ENCODE measurements at places on chromosomes 5 and 9.

DNA sequence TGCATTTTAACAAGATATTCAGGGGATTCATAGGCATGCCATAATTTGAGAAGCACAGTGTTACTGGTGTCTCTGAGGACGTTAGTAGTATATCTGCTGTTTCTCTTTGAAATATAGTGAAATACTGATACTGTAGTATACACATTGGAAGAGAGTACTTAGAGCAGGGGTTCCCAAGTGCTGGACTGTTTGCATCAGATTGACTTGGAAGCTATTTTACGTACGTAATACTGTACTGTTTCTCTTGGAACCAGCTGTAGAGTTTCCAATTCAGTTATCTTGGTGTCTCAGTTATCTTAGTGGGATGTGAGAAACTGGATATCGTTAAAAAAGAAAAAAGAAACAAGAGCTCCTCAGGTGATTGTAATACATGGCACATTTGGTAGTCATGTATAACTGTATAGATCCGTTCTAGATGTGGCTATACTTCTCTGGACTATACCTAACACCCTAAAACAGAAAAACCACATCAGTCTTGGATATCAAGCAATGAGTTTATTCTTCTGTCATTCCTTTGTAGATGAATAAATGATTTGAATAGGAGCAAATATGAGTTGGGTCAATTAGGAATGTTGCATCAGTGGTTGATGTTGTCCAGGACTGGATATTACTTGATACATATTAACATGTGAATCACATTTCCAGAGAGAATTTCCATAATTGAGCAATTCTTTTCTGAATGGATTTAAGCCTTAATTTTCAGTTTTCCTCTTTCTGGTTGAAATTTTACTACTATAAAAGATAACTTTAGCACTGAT, 33.4 kb downstream of the PRRC1 start:
- no peak for DNase-seq

DNA sequence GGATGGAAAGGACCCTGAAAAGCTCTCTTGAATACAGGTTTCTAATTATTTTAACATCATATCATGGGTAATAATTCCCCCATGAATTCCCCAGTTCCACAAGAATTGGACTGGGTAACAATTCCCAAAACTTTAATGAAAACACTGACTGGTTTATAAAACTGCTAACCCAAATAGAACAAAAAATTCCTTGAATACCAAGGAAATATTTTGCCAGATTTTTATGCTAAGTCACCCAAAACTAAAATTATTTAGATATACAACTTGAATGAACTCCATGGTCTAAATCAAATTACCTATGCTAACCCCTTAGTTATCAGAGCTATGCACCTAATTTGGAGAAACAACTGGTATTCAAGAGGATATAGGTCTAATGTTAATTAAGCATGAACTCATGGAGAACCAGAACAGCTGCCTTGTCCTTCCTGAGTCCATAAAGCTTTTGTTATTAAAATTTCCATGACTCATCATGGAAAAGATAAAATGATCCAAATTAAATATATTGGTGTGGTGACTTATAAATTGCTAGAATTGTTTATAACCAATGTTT, 164.9 kb upstream of the TUT7 start:
- DNase-seq, result no peak

GRCh38 chr5:73909474-73909873, 283.5 kb downstream of the ARHGEF28 start:
- no peak for DNase-seq

DNA sequence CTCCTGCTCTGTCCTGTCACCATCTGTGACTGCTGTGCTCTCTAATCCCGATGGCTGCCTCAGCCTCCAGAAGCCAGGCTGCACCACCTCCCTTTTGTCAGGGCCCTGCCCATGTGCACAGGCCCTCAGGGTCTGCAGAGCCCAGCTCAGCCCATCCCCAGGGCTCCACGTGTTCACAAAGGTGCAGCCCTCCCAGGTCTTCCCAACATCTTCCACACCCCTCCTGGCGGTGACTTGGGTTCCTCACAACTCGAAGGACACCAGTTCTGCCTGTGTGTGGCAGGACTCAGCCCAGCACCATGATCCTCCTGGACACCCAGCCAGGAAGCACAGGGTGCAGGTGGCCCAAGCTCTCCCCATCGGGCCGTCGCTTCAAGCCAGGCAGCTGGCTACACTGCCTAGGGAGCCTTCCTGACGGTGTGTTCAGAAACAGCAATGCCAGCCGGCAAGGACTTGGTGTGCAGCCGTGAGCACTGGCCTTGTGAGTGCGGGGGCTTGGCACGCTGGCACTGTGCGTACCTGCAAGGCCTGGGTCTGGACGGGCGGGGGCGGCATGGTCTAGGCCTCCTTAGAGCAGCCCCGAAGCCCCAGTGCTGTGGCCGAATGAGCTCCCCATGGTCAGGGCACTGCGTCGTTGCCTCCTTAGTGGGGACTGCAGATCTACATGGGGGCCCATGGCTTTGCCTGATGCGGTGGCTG, 96.1 kb downstream of the MRPL36 start:
- no peak for DNase-seq

GRCh38 chr5:152140347-152140746, 215.7 kb upstream of the GLRA1 start:
- DNase-seq, result no peak

- no peak for DNase-seq
Observed at GRCh38 chr9:135079018-135079417, 8.4 kb upstream of the OLFM1 start.

GRCh38 chr9:91502913-91503672, 79.5 kb upstream of the NFIL3 start:
- no peak for DNase-seq

DNA sequence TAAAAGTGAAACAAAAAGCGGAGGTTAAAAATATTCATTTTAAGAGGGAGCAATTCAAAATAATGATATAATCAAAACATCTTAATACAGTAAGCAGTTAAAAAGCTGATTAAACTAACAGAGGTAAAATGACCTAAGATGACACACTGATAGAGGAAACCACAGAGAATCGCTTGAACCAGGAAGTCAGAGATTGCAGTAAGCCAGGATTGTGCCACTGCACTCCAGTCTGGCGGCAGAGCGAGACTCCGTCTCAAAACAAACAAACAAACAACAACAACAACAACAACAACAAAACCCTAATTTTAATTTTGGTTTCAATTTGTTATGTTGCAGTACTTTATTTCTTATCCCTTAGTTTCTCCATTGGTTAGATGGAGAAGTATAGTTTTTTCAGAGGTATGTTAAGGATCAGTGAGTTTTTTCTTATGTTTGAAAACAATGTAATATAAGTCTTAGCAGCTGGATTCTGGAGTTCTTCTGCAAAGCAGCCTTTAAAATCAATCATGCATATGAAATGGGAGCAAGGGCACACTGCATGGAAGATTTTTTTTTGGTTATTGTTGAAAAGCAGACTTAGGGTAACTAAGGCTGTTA, 58.5 kb downstream of the MLANA start:
- DNase-seq, result no peak

- DNase-seq, result no peak
Observed at GRCh38 chr5:14851999-14852526, 19.5 kb downstream of the ANKH start.

DNA sequence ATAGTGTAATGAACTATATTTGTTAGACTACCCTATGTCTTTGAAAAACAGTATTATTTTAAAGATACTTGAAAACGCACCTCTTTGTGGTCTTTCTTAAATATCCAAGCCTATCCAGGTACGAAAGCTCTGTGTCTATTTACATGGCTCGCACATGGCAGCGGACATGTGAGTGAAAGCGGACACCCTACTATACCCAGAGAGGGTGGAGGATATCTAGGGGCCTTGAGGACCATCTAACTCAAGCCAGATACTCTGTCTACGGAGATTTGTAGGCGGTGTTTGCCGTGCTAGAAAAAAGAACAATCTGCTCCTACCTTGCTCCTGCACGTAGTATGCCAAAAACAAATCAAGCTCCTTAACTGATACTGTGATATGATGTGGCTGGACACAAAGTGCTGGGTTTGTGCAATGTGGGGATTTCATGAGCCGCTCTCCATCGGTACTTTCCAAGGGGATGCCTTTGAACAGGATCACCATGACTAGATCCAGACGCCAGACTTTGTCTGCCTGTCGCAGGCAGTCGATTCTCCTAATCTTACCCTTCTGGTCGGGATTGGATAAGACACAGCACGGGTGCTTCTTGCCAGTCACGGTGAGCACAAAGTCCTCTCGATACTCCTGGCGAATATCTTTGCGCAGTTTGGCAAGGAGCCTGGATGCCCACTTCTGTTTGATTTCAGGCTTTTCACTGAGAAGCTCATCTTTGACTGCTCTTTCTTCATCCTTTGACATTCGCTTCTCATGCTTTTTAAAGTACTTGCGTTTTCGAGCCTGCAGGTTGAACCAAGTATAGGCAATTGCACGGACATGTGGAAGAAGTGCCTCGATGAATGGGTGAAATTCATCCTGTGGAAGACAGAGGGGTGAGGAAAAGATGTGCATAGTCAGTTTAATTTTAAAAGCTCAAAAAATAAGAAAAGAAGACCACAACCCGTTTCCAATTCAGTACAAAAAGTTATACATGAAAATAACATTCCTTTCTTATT, 7.0 kb downstream of the NFIB start:
- no peak for DNase-seq

DNA sequence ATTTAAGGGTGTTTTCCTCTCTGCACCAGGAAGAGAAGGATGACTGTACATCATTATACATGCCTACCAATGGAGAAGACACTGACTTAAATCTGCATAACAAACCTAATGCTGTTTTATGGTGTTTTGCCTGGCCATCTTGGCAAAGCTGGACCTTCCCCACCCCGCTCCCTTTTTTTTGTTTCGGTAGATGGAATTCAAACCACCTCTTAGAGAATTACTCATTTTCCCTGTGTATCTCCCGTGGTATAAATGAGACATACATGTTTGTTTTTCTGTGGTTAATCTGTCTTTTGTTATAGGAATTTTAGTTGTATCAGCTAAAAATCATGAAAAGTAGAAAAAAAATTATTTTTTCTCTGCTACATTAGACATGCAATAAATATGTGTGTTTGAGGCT, 28.8 kb downstream of the IL12B start:
- no peak for DNase-seq

- no peak for DNase-seq
Observed at GRCh38 chr9:127903557-127904475, 4.4 kb upstream of the ST6GALNAC6 start.
